Bone marrow (tissue), 2 donors: ENCODE measurements at places on chromosomes 4 and X.

GRCh38 chr4:76235407-76235806, 16.1 kb upstream of the FAM47E start:
- no peak for DNase-seq

DNA sequence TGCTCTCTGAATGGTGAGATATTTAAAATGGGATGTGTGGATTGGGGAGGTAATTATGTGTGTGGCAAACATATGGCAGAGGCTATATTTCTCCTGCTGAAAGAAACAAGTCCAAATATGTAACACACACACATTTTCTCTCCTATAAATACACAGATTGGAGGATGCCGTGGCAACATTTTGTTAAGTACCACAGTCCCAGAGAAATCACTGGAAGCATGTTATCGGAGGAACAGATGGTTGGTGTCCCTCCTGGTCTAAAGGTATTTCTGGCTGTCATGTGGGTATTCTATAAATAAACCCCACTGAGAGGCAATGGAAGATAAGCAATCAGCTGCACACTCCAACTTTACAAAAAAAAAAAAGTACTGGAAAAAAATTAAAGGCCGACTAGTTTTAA, 528.3 kb upstream of the BOD1L1 start:
- no peak for DNase-seq

GRCh38 chrX:104288269-104288668, 33.5 kb upstream of the ESX1 start:
- DNase-seq: no peak

DNA sequence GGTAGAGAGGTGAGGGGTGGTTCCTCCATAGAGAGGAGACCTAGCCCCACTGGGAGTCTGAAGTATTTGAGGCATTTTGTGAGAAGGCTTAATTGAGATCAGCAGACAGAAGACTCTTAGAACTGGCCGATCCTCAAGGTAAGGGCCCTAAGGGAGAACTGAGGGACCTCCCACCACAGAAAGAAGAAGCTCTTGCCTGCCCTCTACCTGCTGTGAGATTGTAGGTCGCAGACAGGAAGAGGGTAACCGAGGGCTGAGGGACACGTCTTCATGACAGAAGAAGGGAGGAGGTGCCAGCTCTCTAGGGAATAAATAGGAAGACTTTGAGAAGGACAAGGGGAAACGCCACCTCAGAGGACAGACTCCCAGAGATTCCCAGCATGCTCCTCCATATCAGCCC, 24.1 kb upstream of the MAGEC1 start:
- DNase-seq: no peak

GRCh38 chrX:41553688-41554087, 106.5 kb downstream of the NYX start:
- no peak for DNase-seq

- no peak for DNase-seq
Measured at GRCh38 chrX:7190157-7190556, 42.2 kb upstream of the PUDP start.

DNA sequence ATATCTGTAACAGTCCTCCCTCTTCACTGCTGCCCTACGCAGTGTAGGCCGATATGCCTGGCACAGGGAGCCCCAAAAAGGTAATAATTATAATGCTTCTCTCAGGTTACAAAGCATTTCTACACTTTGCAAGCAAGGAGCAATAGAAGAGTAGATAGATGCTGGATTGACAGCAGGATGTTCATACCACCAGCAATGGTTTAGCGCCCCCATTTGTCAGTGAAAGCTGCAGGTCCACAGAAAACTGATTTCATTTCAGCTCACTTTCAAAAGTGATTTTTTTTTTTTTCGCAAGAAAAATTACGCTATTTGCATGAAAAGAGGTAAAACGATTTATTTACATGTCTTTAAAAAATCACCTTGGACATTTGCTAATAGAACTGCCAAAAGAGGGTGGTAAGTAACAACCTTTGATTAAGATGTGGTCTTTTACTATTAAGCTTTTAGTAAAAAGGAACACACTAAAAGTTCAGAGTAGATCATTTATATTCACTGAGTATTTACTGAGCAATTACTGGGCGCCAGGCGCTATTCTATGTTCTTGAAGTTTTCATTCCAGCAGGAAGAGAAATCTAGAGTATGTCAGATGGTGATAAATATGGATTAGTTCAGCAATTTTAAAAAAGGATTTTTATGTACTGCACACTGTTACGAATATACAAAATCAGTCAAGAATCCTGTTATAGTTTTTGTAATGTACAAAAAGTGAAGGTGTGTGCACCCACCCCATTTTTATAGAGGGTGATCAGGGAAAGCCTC, 34.4 kb downstream of the HPF1 start:
- no peak for DNase-seq

DNA sequence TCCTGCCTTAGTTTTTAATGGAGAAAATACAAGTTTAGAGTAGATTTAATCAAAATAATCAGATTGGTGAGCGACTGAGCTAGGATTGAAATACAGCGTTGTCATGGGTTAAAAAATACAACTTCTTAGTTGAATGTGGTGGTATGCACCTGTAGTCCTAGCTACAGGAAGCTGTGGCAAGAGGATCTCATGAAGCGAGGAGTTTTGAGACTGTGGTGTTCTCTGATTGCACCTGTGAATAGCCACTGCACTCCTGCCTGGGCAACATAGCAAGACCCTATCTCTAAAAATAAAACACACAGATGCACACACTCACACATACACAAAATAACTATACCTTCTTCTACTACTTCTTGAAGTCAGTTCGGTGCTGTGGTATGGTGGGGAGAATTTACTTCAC, 19.8 kb upstream of the GBA3 start:
- no peak for DNase-seq

- no peak for DNase-seq
Measured at GRCh38 chr4:101169044-101170014, 178.0 kb downstream of the PPP3CA start.

DNA sequence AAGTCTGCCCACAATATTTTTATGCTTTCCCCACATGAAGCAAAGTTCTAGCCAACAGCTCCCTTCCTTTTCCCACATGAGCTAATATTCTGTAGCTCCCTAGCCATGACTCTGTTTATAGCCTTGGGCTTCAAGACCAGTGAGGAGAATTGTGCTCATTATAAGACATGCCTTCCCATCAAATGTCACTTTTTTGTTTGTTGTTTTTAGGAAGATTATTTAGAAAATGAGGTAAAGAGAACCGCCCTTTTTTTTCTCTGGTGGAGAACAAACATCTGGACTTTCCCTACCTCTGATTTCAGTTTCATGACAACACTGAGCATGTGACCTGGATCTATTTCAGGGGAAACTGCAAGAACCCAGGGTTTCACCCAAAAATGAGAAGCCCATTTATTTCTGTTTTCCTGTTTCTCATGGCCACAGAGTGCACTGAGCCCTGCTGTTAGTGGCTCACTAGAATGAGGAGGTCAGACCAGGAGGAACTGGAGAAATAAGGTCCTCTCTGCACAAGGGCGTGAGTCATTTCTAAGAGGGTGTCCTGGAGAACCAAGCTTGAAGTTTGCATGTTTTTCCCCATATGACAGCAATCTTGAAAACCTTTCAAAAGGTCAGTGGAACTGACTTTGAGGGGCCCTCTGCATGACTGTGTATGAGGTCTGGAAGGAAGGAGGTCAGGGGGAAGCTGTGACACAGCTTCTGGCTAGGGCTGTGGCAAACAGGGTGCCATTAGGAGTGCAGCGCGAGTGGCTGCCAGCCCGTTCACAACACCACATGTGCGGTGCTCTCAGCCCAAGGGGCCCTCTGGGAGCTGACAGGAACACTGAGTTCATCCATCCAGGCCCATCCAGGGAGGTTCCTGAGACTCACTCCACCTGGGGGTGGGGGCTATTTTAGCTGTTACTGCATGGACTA, 55.2 kb downstream of the CHST7 start:
- peak; percentile 12 for DNase-seq

DNA sequence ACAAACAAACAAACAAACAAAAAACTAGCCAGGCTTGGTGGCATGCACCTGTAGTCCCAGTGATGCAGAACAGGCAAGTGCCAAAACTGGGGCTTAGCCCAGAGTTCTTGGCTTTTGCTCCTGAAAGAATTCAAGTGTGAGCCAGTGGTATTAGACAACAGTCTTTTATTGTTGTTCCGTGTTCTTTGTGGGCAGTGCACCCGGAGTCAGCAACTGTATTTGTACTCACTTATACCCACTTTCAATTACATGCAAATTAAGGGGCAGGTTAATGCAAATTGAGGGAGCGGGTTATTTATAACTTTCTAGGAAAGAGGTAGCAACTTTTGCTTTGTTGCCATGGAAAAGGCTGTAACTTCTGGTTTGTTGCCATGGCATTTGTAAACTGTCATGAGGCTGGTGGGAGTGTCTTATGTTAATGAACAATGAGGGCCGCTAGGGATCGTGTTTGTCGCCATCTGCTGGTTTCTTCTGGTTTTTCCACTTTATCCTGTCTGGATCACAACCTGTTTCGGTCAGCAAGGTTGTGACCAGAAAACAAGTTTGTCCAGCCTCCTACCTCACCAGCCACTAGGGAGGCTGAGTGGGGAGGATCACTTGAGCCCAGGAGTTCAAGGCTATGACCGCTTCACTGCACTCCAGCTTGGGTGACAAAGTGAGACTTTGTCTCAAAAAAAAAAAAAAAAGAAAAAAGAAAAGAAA, 88.8 kb upstream of the ESX1 start:
- no peak for DNase-seq

GRCh38 chrX:149152941-149153340, 352.2 kb downstream of the IDS start:
- DNase-seq: no peak

DNA sequence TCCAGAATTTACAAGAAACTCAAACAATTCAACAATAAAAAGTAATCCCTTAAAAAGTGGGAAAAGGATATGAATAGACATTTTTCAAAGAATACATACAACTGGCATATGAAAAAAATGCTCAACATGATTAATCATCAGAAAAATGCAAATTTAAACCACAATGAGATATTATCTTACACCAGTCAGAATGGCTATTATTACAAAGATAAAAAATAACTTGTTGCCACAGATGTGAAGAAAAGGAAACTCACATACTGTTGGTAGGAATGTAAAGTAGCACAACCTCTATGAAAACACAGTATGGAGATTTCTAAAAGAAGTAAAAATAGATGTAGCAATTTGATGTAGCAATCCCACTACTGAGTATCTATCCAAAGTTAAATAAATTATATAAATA, 65.1 kb upstream of the DIAPH2 start:
- DNase-seq: no peak
